Activated CD4-positive, alpha-beta T cell treated with anti-CD3 and anti-CD28 coated beads for 4 hours (primary cell): ENCODE measurements at places on chromosomes 3 and 15.
A peak's percentile ranks its signal among the peaks of the same experiment; 100 is the strongest.

GRCh38 chr3:96657710-96658109 lies 156.7 kb upstream of the EPHA6 start:
- no peak for DNase-seq

DNA sequence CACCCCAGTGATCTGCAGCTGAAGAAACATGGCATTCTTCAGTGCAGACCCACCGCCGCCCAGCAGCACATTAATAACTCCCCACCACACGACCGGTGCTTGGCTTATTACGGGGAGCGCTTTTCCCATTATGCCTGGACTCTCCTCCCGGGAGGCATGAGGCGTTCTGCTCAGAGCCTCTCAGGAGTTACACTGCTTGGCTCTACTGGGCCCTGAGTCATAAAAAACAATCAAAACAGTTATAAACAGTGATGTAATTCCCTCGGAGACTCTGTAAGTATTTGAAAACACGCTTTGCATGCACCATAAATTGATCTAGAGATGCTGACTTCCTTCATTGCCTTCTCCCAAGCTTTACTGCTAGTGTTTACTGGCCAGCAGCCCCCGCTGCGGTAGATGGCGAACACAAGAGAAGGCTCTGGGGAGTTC lies 77.1 kb upstream of the SNRPA1 start:
- DNase-seq, result no peak

- peak; percentile 60 for DNase-seq
Measured at GRCh38 chr3:71723452-71724170, 1.6 kb downstream of the EIF4E3 start.

GRCh38 chr3:123712077-123712860 lies 127.4 kb upstream of the HACD2 start:
- no peak for DNase-seq

GRCh38 chr3:152298393-152299248 lies 29.9 kb downstream of the MBNL1 start:
- DNase-seq, result peak; percentile 67

DNA sequence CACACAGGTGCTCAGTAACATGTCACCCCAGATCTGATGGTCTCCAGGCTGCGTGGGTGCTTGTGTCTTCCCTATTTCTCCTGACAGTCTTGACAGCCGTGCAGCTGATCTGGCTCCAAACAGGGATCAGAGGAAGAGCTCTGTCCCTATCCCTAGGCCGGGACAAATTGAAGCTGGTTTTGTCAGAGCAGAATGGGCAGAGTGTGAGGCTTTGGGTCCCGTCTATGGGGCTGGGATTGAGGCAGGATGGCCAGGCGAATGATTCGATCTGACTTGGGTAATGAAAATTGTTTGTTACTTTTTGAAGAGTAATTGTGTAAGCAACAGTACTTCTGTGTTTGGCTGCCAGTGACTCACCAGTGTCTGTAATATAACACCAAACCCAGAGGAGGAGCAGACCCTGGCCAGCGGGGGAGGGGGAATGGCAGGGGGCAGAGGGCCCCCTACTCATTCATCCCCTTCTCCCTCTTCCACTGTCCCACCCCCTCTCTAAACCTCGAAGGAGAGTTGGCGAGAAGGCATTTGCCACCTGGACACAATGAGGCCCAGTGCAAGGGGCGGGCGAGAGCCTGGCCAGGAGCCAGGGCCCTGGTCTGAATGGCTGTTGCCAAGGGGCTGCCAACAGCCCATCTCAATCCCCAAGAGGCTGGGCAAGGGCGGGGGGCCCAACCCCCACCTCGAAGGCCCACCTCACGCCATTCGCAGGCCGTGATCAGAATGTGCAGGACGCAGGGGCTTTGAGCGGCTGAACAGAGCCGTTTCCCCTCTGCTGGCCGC lies 4.9 kb upstream of the MAGEF1 start:
- DNase-seq, result no peak

GRCh38 chr3:138768946-138769345 lies 65.8 kb downstream of the PIK3CB start:
- no peak for DNase-seq

- DNase-seq, result no peak
Measured at GRCh38 chr3:151428386-151428785, 32.5 kb downstream of the IGSF10 start.

DNA sequence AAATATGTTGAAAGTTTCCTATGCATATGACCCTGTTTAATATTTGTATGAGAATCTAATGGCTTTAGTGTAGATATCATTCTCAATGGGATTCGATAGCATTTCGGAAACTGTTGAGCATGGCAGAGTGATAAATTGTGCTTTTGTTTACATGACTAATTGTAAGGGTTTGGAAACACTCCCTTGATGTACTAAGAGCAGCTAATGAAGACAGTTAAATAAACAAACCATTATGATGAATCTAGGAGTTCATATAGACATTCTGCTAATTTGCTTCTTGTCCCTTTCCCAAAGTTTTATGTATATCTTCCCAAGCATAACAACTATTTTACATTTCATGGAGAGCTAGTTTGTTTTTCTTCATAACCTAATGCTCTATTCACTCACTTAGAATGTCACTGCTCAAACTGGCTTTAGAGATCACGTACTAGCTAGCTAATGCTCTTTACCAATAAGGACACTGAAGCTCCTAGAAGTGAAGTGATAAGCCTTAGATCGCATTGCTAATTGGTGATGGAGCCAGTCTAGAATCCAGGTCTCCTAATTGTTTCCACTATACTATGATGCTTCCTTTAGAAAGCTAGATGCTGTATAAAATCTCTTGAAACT lies 140.8 kb downstream of the TP63 start:
- DNase-seq, result no peak

- no peak for DNase-seq
Measured at GRCh38 chr3:17456046-17456445, 286.4 kb downstream of the TBC1D5 start.

GRCh38 chr3:113677737-113678136 lies 18.7 kb downstream of the USF3 start:
- DNase-seq, result no peak

GRCh38 chr15:83318036-83318435 lies 33.6 kb upstream of the BNC1 start:
- no peak for DNase-seq

DNA sequence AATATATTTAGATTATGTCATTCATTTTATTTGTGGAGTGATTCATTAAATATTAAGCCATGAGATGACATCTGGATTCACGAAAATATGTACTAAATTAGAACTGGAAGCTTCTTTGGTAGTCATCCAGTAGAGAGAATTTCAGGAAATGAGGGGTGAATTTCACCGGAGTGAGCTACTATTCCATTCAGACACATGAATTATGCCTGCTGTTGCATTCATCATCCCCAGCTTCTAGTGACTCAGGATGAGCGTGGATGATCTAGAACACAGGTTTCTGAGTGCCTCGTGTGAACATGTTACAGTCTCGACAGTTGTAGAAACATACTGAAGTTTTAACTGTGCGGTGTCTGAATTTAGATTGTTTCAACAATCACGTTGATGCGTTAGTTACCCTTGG lies 42.9 kb upstream of the GABRG3 start:
- no peak for DNase-seq

DNA sequence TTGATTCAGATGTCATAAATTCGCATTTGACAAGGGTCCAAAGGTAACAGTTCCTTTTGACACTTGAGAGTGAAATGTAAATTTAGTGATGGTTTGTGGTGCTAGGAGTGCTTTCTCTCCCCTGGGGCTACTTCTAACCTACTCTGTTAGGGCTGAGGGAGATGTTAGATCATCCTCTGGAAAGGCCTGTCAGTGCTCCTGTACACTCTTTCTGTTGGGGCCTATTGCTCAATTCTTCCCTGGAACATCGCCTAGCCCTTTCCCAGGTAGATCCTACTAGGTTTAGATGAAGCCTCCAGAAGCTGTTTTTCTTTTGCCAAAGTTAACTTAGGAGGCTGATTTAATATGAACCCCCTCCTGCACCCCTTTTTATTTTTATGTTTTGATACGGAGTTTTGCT lies 1.4 kb downstream of the PCCB start:
- no peak for DNase-seq

DNA sequence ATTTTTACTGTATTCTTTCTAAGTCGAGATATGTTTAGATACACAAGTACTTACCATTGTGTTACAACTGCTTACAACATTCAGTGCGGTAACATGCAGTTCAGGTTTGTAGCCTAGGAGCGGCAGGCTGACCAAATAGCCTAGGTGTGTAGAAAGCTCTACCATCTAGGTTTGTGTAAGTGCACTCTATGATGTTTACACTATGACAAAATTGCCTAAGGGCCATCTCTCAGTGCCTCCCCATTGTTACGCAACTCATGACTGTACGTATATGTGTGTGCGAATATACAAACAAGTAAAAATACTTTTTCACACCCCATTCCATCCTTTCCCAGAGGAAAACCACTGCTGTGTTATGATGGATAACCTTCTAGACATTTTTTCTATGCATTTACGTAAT lies 44.3 kb downstream of the PXYLP1 start:
- no peak for DNase-seq

GRCh38 chr3:144763878-144764454 lies 792.3 kb downstream of the DIPK2A start:
- no peak for DNase-seq

DNA sequence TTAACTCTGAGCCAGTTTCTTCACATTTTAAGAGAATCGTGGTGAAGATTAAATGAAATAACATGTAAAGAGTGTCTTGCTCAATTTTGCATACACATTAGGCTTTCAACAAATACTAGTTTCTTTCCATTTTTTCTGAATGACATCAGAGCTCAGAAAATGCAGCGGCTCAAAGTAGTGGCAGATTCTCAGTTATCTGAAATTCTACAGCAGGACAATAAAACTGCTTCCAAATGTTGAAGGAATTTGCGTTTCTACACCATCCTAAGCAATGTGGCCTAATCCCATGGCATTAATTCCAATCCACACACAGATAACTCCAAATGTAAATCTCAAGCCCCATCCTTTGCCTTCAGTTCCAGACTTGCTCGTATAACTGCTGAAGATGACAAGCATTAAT lies 115.8 kb downstream of the PLCH1 start:
- DNase-seq, result no peak

DNA sequence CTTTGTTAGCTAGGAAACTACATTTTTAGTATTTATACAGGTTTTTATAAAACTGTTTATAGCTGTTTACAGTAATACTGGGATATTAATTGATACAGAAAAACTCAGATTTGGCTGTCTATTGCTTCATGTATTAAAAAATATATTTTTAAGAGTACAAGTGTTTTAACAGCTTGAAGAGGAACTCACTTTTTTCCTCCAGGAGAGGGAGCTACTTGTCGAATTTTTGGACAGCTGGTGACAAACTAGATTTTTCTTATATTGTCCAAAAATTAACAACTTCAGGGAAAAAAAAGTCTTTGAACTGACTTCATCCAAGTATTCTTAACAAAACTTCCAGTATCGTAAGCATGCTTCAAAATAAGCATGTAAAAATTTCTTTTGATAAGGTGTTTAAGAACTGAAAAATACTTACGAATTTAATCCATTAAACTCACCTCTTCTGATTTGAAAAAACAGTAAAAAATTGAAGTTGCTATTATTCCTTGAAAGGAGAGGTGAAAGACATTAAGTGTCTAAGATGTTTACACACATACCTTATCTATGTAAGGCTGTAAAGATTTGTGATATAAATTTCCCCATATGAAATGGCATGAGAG lies 4.0 kb downstream of the DIPK2A start:
- no peak for DNase-seq
